ENCODE measurements at places on chromosomes 1 and 21.

- no peak for DNase-seq
Measured at GRCh38 chr1:37851782-37852210, 7.6 kb downstream of the MTF1 start.

DNA sequence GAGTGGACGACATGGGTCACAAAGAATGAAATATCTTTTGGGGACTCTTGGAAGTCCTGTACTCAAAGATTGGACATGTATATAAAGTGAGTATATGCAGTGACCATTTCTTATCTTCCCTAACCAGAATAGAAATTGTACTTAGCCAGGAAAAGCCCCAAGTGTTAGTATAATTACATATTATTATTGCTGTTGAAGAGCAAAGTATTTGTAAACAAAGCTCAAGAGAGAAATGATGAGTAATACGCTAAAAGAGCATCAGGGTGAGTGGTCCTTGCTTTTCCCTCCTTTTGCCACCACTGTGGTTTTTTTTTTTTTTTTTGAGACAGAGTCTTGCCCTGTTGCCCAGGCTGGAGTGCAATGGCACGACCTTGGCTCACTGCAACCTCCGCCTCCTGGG lies 6.4 kb upstream of the CGN start:
- DNase-seq, result no peak

GRCh38 chr1:2528966-2529783 lies 888 bp downstream of the HES5 start:
- DNase-seq, result no peak

DNA sequence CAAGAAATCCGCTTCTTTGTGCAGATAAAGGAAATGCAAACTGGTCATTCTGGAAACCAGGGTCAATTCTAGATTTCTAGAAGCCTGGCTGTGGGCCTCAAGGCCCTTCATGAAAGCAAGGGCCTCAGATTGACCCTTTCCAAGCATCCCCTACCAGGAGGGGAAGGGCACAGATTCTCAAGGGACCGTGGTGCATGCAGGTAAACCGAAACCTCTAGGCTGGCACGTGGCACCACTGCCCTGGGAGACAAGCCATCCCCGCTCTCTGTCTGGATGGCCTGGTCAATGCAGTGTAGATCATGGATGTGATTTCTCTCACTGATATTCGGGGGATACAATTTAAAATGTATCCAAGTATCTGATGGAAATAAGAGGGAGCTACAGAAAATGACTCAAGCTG lies 69.4 kb downstream of the TOMM20 start:
- DNase-seq, result no peak

- DNase-seq, result no peak
Measured at GRCh38 chr1:26221094-26221493, 12.9 kb upstream of the CEP85 start.

- DNase-seq, result peak; percentile 43
Measured at GRCh38 chr1:32249831-32250525, 1.1 kb upstream of the LCK start.

DNA sequence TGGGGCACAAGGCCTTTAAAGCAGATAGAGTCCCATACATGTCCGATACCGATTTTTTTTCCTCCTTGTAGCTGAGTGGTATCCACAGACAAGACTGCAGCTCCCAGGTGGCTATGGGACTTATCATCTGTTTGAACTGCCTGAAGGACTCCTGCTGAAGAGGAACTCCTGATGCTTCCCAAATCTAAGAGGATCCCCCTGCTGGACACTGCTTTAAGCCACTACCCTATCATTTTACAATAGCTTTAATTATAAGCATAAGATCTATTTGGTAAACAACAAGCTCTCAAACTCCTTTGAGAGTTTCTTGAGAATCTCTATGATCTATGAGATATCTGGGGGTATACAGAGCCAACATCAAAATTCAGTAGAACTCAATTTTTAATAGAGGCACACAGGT lies 11.7 kb downstream of the NDC1 start:
- DNase-seq, result no peak

GRCh38 chr1:244214009-244214967 lies 163.2 kb downstream of the ZBTB18 start:
- DNase-seq, result no peak

GRCh38 chr21:32279377-32279680 lies 480 bp upstream of the MIS18A start:
- DNase-seq, result no peak

GRCh38 chr1:204826970-204827369 lies 43.7 kb upstream of the NFASC start:
- DNase-seq, result no peak

DNA sequence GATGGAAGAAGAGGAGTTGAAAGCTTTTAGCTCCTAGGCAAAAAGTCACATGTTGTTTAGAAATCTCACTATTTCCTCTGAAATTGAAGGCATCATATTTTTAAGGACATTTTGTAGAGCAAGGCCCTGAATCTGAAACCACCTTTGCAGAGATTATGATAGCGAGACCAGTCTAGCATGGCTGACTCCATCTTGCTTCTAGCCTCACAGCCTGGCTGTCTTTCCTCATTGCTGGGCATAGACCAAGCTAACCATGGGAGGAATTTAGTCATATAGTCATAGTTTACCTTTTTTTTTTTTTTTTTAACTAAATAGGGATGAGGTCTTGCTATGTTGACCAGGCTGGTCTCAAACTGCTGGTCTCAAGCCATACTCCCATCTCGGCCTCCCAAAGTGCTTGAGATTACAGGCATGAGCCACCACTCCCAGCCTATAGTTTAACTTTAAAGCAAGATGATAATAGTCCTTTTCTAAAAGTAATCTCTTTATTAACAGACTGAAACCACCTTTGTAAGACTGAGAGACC lies 42.2 kb upstream of the ZNF326 start:
- no peak for DNase-seq

DNA sequence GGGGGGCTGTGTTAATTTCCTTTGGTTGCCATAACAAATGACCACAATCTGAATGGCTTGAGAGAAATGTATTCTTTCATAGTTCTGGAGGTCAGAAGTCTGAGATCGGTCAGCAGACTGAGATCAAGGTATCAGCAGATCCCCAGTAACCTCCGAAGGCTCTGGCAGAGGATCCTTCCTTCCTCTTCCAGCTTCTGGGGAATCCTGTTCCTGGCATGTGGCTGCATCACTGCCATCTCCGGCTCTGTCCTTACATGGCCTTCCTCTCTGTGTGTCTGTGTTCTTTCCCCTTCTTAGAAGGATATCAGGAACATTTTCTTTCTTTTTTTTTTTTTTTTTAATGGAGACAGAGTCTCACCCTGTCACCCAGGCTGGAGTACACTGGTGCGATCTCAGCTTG lies 25.8 kb downstream of the ACTL8 start:
- no peak for DNase-seq

DNA sequence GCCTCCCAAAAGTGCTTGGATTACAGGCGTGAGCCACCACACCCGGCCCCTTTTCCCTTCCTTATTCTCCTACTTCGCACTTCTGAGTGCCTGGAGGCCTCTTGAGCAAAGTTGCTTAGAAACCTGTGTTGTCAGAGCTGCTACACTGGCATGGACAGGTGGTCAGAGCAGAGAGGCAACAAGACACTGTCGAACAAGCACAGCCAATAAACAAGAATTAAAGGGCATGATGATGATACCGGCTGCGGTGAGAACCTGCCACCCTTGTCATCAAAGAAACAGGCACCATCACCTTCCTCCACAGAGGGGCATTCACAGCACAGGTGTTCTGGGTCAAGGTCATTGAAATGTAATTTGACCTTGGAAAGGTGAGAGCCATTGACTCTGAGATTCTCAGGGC lies 23.3 kb downstream of the STUM start:
- DNase-seq, result no peak

DNA sequence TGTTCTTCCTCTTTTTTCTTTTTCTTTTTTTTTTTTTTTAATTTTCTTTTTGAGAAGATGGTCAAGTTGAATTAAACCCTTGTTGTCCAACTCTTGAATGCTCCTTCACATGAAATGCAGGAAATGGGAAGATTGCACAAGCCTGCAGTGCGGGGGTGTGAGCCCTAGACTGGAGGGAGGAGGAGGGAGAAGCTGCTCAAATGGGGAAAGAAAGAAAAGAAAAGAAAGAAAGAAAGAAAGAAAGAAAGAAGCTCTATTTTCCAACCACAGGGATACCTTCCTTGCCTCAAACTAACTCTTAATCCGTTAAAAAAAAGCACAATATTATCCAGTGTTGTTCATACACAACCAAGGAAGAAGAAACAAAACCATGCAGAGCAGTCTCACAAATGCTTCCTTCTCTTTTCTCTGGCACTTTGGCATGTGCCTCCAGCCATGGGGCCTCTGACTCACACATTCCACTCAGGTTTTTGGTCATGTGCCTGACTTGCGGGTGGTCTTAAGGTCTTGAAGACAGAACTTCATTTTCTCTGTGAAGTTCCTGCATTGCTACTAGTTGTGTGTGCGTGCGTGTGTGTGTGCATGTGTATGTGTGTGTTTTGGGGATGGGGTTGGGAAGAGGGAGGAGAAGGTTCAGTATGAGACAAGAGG lies 276.1 kb downstream of the RPS6KC1 start:
- DNase-seq, result no peak

- no peak for DNase-seq
Measured at GRCh38 chr1:84013708-84014107, 14.8 kb upstream of the TTLL7 start.

- DNase-seq, result no peak
Measured at GRCh38 chr1:43750083-43750482, 42.7 kb downstream of the ST3GAL3 start.

- no peak for DNase-seq
Measured at GRCh38 chr1:6888870-6889269, 103.6 kb downstream of the CAMTA1 start.

- DNase-seq, result no peak
Measured at GRCh38 chr1:232725305-232726047, 79.7 kb upstream of the MAP10 start.

DNA sequence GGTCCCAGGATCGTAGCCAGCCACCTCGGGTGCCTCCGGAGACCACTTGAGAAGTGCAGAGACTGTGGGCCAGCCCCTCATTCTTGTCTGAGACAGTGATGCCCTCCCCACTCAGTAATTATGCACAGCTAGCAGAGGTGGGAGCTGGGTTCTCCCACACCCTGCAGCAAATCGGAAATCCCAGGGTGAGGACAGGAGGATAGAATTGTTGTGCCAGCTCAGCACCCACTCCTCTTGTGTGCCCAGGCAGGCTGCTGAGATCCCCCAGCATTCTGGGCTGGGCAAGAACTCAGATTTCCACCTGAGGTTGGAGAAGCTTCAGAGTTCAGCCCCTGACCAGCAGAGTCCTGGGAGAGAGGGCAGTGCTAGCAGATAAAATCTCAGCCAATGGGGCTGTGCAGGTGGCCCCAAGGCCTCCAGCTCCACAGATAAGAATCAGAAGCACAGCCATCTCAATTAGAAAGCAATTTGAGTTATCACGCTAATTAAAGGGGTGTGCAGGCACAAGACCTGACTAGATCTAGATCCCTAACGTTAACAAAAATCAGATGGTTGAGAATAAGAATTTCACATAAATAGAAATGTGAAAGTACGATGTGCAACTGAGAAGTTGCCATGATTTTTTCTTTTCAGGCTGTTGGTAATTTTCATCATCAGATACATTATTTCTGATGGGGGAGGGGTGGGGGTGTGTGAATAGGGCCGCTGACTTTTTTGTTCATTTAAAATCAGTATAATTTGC lies 45.5 kb upstream of the IRF2BP2 start:
- no peak for DNase-seq

DNA sequence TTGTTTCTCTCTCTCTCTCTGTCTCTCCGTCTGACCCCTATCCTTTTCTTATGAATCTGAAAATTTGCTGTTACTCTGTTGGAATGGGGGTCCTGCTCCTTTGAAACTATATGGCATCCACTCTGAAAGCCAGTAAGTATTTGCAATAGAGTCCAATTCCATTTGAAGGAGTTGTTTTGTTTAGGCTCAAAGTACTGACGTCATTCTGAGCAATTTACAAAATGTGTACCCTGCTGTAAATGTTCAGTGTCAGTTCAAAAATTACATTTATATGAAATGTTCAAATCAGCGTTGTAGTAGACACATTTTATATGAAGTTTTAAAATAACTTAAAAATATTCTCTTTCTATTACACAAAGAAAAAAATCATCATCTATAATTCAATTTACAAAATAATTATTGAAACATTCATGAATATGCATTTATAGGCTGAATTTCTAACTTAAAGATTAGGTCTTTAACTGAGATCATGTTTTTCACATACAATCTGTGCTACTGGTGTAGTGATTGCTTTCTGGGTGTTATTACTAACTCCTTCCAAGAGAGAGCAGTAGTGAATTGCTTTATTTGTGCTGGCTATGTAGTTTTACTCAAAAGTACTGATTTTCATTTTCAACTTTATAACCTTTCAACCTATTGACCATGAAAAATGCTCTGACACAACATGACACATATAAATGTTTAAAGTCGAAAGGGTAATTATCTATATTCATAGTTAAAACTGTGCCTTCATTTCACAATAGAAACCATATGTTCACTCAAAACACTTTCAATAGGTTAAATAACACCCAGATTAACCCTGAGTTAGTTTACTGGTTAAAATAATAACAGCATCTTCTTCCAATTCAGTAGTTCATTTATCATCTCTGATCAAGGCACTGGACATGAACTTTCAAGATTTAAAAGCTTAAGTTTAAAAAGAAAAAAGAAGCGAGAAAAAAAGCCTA lies 253.1 kb upstream of the ADGRL4 start:
- no peak for DNase-seq

- DNase-seq, result peak; percentile 37
Measured at GRCh38 chr1:161068306-161069234, 1.1 kb downstream of the ARHGAP30 start.

DNA sequence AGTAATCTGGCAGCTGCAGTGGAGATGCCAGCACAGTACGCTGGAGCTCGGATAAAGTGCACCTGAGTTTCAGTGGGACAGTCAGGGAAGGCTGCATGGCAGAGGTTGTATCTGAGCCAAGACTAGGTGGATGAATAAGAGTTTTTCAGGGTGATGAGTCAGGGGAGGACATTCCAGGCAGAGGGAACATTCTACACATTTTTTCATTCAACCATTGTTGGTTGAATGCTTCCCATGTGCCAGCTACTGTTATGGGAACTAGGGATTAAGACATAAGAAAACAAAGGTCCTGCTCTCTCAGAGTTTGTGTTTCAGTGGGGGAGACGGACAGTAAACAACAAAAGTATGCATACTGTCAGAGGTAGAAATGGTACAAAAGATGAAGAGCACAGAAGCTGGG lies 5.2 kb downstream of the LEPR start:
- no peak for DNase-seq

DNA sequence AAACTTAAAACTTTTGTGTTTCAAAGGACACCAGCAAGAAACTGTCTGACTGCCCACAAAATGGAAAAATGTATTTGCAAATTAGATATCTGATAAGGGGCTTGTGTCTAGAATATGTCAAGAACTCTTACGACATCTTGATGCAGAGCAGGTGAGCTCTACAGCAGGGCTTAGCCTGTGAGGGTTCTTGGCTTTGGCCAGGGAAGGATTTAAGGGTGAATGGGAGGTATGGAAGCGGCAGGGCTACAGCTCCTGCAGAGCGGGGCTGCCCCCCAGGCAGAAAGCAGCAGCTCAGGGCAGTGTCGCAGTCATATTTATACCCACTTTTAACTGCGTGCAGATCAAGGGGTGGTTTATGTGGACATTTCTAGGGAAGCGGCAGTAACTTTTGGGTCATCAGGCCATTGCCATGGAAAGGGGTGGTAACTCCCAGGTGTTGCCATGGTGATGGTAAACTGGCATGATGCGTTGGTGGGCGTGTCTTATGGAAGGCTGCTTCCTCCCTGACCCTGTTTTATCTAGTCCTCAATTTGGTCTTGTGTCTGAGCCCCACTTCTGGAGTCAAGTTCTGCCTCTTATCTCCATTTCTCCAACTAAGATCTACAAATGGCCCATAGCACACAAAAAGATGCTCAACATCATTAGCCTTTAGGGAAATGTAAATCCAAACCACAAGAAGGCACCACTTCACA lies 23.2 kb downstream of the MORN1 start:
- DNase-seq, result no peak

- no peak for DNase-seq
Measured at GRCh38 chr1:9576903-9577302, 11.8 kb upstream of the TMEM201 start.
